ENCODE measurements at places on chromosomes 16 and 17.

- DNase-seq, result peak; percentile 95
Measured at GRCh38 chr16:88681084-88681680, 5.1 kb downstream of the SNAI3 start.

- no peak for DNase-seq
Measured at GRCh38 chr17:55426851-55427586, 5.4 kb upstream of the MMD start.

DNA sequence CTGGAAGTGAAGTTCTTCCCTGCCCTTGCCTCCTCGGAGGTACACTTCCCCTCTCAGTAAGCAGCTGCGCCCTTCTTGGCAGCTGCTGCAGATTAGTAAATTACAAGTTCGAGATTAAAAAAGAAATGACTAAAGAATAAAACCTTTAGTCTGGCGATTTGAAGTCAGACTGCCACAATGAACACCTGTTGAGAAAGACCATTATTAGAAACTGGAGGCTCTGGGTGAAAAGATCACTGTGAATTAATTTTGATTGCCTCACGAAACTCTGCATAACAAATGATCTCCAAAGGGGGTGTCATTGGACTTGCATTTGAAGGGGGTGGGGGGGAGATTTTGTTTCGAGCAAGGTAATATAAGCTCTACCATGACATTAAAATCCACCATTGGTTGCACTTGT lies 39.3 kb downstream of the SALL1 start:
- no peak for DNase-seq

- DNase-seq, result no peak
Measured at GRCh38 chr17:33983824-33984574, 271.1 kb upstream of the CCL2 start.

- no peak for DNase-seq
Measured at GRCh38 chr17:63760771-63761539, 12.4 kb downstream of the CCDC47 start.

- peak; percentile 5 for DNase-seq
Measured at GRCh38 chr17:60640503-60640902, 37.1 kb upstream of the BCAS3 start.

DNA sequence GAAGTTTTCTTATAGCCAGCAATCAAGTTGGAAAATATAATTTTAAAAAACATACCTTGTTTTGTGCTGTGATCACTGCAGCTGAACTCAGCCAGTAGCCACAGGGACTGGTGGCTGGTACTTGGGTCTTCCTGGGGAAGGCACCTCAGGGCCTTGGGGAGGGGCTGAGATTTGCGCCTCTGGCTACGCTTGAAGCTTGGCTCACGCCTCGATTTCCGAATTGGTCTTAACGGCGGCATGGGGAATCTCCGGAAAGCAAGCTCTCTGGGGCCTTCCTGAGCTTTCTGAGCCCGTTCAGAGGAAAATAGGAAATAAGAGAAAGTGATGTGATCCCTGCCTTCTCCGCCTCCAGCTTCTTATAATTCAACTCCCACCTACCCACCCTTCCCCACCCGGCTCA lies 11.3 kb upstream of the USP7 start:
- DNase-seq, result no peak

DNA sequence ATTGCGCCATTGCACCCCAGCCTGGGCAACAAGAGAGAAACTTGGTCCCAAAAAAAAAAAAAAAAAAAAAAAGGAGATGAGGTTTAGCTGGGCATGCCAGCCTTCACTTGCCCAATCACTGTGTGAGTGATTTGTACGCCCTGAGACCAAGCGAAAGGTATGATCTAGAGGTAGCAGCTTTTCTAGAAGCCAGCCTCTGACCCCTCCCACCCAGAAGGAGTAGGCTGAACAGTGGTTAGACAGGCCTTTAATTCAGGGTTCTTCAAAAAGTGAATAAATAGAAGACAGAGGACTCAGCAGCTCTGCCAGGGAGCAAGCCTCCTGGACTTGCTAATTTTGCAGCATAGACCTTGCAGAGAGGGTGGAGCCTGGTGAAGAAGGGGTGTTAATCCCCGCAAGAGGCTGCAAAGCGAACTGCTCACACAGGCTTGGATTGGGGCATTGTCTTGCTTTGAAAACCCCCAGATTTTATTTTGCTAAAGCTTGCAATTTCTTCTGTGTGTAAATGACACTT lies 7.1 kb upstream of the CYTH1 start:
- no peak for DNase-seq

DNA sequence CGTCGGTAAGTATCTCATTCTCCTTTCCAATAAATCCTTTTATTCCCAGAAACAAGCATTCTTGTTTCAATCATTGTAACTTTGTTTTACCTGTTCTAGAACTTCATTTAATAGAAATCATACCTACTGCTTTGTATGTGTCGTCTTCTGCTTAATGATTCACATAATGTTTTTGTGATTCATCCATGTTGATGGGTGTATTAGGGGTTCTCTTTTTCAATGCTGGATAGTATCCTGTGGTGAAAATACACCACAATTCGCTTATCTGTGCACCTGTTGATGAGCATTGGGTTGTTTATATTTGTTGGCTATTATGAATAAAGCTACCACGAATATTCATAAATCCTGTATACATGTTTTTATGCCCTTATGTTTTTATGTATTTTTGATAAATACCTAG lies 703.2 kb downstream of the MAF start:
- no peak for DNase-seq

DNA sequence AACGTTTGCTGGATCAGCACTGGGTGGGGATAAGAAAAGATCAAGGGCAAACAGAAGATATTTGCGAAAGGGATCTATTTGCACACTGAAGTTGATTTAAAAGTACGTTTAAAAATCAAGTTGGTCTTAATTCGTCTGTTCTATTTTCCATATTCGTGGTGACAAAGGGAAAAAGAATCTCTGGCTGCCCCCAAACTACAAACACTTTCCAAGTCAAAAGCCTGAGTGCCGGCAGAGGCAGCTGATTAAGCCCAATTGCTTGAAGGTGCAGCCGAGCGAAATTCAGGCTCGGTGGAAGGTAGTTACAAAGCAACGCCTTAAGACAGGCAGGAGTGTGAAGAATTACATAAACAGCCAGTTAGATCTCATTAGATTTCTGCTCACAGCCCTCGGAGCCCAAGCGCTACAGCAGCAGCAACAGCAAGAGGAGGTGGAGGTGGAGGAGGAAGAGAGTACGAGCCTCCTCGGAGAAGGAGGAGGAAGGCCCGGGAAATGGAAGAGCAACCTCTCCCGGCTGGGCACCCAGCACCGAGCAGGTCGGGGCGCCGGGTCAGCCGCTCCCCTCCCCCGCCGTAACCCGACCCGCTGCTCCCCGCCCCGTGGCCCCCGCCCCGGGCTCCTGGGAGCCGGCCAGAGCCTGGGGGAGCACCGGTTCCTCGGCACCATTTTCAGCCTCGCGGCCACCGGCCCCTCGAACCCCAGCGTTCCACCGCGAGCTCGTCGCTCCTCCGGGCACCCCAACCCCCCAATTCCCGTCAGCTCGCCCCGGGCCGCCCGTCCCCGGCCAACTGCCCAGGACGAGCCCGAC lies 890 bp downstream of the TOB1 start:
- DNase-seq, result no peak

- no peak for DNase-seq
Measured at GRCh38 chr17:73130977-73131376, 33.8 kb upstream of the SSTR2 start.

- no peak for DNase-seq
Measured at GRCh38 chr16:67548265-67549126, 13.8 kb upstream of the CTCF start.
